ENCODE measurements at places on chromosomes 12 and 14. TPM values are rescaled to one million over a fixed set of nuclear protein-coding genes. Genes with fewer than 3 reads are reported as not detected.

DNA sequence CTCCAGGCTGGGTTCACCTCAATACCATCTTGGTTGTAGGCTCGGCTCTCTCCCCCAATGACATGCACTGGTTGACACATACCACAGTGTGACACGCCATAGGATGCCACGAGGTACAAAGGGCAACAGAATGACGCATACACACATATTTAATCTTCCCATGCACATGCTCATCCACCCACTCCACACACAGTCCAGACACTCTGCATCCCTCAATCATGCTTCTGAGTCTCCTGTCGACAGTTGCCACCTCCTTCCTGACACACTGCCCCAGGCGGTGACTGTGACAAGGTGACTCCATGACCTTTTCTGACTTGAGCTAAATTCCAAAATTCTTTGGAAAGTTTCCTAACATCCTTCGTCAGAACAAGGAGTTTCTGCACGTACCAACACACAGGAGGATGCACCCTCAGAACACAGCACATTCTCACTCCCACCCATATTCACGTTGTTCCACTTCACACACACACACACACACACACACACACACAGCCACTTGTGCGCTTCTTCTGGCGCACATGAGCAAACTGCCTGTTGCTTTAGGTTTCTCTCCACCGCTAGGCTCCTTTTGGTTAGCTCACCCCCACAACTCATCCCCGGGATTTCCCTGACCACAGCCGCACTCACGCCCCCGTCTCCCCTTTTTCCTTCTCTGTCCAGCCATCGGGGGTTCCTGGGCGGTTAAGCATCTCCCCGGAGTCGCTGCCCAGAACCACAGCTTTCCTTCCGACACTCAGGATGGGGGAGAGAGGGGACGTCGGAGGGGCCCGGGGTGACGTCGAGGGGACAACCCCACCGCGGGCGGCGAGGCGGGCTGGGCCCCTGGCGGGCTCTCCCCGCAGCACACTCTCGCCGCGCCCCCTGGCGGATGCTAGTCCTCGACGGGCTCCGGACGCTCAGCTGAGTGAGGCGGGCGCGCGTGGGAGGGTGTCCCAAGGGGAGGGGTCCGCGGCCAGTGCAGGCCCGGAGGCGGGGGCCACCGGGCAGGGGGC lies 536 bp upstream of the WNT1 start:
- DNase-seq = peak; percentile 66

- DNase-seq = no peak
These were observed 5.0 kb upstream of the OS9 start for GRCh38 chr12:57688931-57689330.

- DNase-seq = no peak
These were observed 131.5 kb downstream of the GPR135 start for GRCh38 chr14:59333668-59334067.

- DNase-seq = peak; percentile 87
These were observed at the start of gene CDK17 for GRCh38 chr12:96399919-96400630. Gene CDK17, minus strand, starts transcription at chr12:96400439. Its CDS starts 65,603 bp downstream, at chr12:96334836.

GRCh38 chr14:76168531-76168930 lies 16.8 kb downstream of the GPATCH2L start:
- DNase-seq = no peak

DNA sequence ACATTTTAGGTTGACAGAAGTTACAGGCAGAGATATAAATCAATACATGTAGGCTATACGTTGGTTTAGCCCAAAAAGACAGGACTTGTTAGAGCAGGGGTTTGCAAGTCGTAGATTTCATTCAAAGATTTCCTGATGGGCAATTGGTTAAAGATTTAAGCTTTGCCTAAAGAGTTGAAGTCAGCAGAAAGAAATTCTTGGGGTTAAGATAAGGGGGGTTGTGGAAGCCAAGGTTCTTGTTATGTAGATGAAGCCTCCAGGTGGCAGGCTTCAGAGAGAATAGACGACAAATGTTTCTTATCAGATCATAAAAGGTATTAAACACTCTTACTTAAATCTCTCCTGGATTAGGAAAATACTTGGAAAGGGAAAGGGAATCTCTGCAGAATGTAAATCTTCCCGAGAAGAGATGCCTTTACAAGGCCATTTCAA lies 510.8 kb downstream of the TMTC2 start:
- no peak for DNase-seq

The RBM19 gene
- total RNA-seq = 21.5 TPM

The MANSC4 gene
- total RNA-seq = not detected

Data from left lung (tissue), 14 donors.